T-helper 22 cell (primary cell): ENCODE measurements at places on chromosomes 1 and 21.

DNA sequence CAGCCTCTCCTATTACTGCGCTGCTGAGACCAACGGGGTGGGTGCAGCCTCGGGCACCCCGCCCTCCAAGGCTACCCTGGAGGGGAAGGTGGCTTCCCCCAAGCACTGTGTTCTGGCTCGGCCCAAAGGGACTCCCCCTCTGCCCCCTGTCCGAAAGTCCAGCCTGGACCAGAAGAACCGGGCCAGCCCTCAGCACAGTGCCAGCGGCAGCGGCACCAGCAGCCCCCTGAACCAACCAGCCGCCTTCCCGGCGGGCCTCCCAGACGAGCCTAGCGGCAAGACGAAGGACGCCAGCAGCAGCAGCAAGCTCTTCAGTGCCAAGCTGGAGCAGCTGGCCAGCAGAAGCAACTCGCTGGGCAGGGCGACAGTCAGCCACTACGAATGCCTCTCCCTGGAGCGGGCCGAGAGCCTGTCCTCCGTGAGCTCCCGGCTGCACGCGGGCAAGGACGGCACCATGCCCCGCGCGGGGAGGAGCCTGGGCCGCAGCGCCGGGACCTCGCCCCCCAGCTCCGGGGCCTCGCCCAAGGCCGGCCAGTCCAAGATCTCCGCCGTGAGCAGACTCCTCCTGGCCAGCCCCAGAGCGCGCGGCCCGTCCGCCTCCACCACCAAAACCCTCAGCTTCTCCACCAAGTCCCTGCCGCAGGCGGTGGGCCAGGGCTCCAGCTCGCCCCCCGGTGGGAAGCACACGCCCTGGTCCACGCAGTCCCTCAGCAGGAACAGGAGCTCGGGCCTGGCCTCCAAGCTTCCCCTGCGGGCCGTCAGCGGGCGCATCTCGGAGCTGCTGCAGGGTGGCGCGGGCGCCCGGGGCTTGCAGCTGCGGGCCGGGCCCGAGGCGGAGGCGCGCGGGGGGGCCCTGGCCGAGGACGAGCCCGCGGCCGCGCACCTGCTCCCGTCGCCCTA lies 533.1 kb downstream of the KIF26B start:
- no peak for DNase-seq

- DNase-seq = no peak
Measured at GRCh38 chr21:45365608-45366241, 39.2 kb upstream of the COL18A1 start.

- DNase-seq = no peak
Measured at GRCh38 chr1:67811781-67812180, 21.5 kb downstream of the GNG12 start.

DNA sequence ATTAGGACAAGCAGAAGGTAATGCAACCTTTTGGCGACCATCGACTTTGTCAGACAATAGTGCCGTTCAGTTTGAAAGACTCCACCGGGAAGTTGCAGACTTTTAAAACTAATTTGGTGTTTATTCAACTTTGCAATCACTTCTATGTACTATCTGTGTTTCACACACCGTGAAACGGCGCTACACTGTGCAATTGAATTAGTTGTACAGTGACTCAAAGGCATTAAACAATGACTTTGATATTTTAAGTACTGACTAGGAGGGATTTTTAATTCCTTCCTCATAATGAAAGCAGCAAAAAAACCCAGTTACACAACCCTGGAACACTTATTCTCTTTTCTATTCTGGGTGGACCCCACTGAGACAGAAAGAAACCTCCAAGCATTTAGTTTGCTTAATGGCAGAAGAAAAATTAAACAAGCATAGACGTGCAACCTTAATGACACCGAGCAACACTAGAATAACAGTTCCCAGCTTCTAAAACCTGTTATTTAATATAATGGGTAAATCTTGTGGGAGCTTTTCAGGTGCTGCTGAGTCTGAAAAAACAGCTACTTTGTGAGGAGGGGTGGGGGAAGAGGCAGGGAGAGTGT lies 176.8 kb downstream of the LMO4 start:
- DNase-seq = no peak

- DNase-seq = no peak
Measured at GRCh38 chr1:71106658-71107322, 26.0 kb upstream of the ZRANB2 start.

GRCh38 chr1:11845641-11846335 lies 1.8 kb downstream of the NPPA start:
- DNase-seq = no peak

- DNase-seq = no peak
Measured at GRCh38 chr1:160681891-160682140, 29.8 kb downstream of the CD48 start.

GRCh38 chr21:43644071-43644470 lies 15.2 kb downstream of the HSF2BP start:
- DNase-seq = no peak

DNA sequence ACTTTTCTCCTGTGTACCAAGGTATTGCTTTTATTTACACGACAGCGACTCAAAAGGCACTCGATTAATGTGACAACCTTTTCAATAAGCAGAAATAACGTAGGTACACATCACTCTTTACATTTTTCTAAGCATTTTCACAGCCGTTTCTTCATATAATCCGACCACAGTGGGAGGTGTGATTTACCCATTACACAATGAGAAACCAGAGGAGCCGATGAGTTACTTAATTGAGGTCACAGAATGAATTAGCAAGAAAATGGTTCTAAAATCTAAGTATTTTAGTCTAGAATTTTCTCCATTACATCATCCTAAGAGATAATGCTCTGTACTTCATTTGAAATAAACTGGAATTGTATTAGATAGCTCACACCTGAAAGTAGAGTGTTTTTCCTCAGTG lies 71.5 kb downstream of the UMODL1 start:
- DNase-seq = no peak

GRCh38 chr1:152313970-152314369 lies 11.1 kb downstream of the FLG start:
- DNase-seq = no peak

GRCh38 chr1:233909195-233909594 lies 4.7 kb downstream of the SLC35F3 start:
- no peak for DNase-seq

DNA sequence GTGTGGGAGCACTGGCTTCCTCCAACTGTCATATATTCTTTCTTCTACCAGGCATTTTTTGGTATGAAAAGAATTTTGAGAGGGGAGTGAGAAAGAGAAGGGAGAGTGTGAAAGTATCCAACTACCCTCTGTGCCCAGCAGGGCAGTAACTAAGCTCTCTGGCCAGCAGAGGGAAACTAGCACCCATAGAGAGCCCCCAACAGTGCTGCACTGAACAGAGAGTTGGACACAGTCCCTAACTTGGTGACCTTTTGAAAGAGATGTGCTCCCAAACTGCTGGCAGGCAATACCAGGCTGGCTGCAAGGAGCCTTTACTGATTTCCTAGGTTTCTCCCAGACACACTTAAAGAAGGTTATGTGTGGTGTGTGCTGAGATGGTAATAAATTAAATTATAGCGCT lies 118.8 kb upstream of the PBX1 start:
- no peak for DNase-seq

DNA sequence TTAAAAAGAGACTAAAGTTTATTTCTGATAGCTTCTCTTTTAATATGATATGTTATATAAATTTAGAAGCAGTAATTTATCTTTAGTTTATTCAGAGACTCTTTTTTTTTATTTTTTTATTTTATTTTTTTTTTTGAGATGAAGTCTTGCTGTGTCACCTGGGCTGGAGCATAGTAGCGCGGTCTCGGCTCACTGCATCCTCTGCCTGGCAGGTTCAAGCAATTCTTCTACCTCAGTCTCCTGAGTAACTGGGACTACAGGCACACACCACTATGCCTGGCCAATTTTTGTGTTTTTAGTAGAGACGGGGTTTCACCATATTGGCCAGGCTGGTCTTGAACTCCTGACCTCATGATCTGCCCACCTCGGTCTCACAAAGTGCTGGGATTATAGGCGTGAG lies 89.6 kb downstream of the DISP1 start:
- DNase-seq = no peak

DNA sequence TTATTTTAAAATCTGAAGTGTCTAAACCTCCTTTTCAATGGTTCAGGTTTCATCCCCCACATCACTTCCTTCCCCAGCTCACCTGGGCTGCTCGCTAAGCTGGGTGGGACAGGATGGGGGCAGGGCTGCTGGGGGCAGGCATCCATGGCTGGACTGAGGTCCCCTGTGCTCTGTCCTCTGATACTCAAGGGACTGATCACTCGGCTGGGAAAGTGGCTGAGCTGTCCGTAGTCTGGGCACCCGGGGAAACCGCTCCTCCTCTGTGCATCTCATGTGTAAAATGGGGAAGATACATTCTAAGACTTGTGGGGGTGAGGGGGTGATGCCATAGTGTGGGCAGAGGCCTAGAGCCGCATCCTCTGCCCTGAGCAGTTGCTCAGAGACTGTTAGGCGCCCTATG lies 411.2 kb downstream of the MATN1 start:
- no peak for DNase-seq

DNA sequence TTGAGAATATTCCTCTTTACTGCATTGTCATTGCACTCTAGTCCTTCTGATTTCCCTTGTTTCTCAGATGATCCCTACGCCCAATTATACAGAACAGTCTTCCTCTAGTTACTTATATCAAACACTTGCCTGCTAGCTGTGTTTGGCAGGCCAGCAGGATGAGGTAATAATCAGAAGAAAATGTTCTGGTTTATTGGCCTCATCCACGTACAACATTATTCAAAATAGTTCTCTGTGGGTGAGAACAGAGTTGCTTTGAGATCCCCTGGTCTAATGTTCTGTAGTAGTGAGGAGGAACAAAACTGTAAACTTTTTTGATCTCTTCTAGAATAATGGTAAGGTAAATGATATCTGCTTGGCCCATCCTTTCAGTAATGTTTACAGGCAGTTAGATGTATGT lies 22.3 kb upstream of the C1orf105 start:
- no peak for DNase-seq

DNA sequence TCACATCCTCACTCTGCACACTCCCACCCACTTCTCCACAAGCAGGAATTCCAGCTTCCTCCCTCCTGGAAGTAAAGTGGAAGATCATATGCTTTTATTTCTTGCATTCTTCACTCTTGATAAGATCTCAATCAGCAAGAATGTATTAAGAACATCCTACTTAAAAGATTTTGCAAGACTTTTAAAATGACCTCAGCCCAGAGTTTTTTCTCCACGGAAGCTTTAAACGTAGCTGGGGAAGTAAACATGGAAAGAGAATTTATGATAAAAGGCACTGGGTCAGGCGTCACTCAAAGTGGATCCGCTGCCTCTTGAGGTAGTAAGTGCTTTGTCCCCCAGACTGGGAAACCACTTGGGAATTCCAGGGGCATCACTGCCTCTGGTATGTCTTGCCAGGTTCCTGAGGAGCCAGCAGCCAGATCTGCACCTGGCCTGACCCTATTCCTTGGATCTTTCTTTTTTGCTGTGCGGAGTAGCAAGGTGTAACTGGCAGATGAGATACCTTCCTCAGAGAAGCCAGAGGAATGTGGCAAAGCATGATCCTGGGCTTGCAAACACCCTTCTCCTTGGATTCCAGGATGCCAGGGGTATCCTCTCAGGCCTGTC lies 33.9 kb downstream of the CDK18 start:
- no peak for DNase-seq

DNA sequence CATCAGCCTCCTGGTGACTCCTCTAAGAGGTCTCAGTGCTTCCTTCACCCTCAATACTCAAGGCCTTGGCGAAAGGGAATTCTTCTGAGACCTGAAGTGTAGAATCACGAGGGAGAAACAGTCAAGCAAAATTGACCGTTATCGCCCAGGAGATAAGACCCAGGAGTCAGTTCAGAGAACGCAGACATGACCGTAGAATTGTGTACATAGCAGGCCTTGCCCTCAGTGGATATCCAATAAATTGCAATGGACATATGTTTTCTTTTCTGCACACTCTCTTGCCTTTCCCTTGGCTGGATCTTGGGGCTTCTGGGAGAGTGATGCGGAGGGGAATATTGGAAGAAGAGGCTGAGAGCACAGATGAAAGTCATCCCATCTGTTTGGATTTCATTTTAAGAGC lies 15.7 kb upstream of the ETS2 start:
- DNase-seq = no peak

GRCh38 chr1:46516200-46516950 lies 26.7 kb downstream of the DMBX1 start:
- no peak for DNase-seq

DNA sequence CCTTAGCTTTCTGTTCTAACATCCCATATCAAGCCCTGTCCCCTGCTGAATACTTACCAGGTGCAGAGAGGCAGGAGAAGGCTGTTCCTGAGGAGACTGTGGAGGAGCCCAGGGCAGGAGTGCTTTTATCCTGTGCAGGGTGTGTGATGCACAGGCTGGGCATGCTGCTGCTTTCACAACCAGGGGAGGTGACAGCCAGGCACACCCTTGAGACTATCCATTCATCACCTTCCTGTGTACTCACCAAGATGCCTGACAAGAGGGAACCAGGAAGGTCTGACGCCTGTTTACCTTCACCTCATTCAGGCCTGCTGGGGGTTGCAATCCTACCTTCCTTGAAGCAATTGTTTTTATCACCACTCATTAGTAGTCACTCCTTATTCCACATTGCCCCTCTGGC lies at the start of gene LCE3E:
Gene LCE3E (minus strand): TSS at position 100 of the 400 bp plus-strand sequence. CDS start 572 bp downstream, outside the sequence.
- no peak for DNase-seq

DNA sequence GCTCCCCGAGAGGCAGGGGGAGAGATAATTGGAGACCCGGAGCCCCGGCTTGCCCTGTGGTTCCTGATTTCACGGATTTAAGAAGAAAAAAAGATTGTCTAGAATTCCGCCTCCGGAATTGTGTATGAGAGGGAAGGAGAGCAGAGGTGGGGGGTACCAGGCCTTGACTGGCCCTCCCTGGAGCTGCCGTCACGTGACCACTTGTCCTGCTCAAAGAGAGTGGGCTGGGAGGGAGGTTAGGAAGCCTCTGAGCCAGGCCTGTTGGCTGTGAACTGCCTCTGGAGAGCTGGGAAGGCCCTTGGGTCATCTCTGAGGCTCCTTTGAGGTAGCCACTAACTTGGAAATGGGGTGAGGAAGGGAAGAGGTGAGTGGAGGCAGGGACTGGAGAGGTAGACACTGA lies 106.5 kb downstream of the GRIK3 start:
- no peak for DNase-seq

DNA sequence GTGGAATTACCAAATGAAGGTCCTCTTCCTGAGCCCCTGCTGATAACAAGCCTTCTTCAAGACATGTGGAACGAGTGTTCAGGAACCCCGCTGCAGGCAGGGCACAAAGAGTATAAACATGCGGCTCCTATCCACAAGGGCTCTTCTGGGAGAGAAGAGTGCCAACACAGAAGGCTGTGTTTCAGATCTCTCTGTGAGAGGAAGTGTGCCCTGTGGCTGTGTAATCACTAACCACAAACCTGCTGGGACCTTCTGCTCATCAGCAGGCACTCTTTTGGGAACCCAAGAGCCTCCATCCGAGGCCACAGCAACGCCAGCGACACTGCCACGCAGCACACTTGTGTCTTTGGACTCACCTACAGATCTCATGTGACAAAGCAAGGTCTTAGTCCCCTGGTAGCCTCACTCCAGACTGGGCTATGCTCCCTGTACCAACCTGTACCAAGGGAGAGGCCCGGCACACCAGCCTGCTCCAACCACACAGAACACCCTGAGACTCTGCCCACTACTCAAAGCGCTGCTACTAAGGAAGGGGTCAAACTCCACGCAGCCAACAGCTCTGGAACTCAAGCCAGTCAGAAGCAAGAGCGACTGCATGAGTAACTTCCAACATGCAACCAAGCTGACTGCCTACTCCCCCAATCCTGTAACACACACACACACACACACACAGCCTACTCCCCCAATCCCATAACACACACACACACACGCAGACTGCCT lies 7.8 kb downstream of the PTTG1IP start:
- no peak for DNase-seq

GRCh38 chr1:167412072-167412471 lies 106.3 kb downstream of the CD247 start:
- DNase-seq = no peak
